MCF 10A (cell line): ENCODE measurements at places on chromosomes 5 and 9. TPM values are rescaled to one million over a fixed set of nuclear protein-coding genes. Genes with fewer than 3 reads are reported as not detected.

GRCh38 chr5:122906768-122907167 is 61.4 kb downstream of the SNX24 start:
- peak; percentile 52 for DNase-seq
- H3K4me3 ChIP-seq, result peak overlapping the region; percentile 44
- H3K4me1 ChIP-seq, result peaks cover 41% of the 10 kb centered on the region
- H3K36me3 ChIP-seq, result peaks cover 6% of the 10 kb centered on the region

- H3K4me3 ChIP-seq, result no peak overlapping the region
- H3K27ac ChIP-seq, result no peak overlapping the region
- H3K4me1 ChIP-seq, result peaks cover 11% of the 10 kb centered on the region
- H3K36me3 ChIP-seq, result peaks cover 7% of the 10 kb centered on the region
- peak; percentile 24 for DNase-seq
Measured at GRCh38 chr9:114409103-114409780, 21.5 kb upstream of the AKNA start.

Gene SV2C
- total RNA-seq, result not detected in 2 replicates

Gene SIT1
- total RNA-seq, result not detected in 2 replicates

Gene C5orf52
- not detected in 2 replicates for total RNA-seq

- DNase-seq, result no peak
- H3K36me3 ChIP-seq, result no peaks in the 10 kb centered on the region
- no peak overlapping the region for H3K27ac ChIP-seq
- peaks cover 11% of the 10 kb centered on the region for H3K4me1 ChIP-seq
- H3K27me3 ChIP-seq, result no peaks in the 10 kb centered on the region
- no peak overlapping the region for H3K4me3 ChIP-seq
Measured at GRCh38 chr5:39159811-39160490, 59.4 kb downstream of the FYB1 start.

Gene PLAA
- total RNA-seq, result 29.6 and 36.7 TPM in 2 replicates
